ENCODE measurements at places on chromosomes 2 and 18. TPM values are rescaled to one million over a fixed set of nuclear protein-coding genes. Genes with fewer than 3 reads are reported as not detected.
A peak's percentile ranks its signal among the peaks of the same experiment; 100 is the strongest.

Gene SGO2
- 2.5 TPM for total RNA-seq

Gene NOP58
- 38.1 TPM for total RNA-seq

Gene NTSR2
- 1.9 TPM for total RNA-seq

Gene CRACDL
- total RNA-seq: 0.33 TPM

Gene ZNF396
- 0.61 TPM for total RNA-seq

Gene ZNF2
- 7.3 TPM for total RNA-seq

Gene IL1R2
- total RNA-seq: 12.0 TPM

Gene ALKAL2
- 59.0 TPM for total RNA-seq

Gene IL1F10
- total RNA-seq: not detected

Gene MBP
- 15.7 TPM for total RNA-seq

- peaks cover 19% of the 10 kb centered on the region for H3K4me1 ChIP-seq
- no peaks in the 10 kb centered on the region for H3K36me3 ChIP-seq
- H3K4me3 ChIP-seq: no peak overlapping the region
- no peaks in the 10 kb centered on the region for H3K27me3 ChIP-seq
These were observed 200.5 kb downstream of the TNS1 start for GRCh38 chr2:217802266-217802665.

DNA sequence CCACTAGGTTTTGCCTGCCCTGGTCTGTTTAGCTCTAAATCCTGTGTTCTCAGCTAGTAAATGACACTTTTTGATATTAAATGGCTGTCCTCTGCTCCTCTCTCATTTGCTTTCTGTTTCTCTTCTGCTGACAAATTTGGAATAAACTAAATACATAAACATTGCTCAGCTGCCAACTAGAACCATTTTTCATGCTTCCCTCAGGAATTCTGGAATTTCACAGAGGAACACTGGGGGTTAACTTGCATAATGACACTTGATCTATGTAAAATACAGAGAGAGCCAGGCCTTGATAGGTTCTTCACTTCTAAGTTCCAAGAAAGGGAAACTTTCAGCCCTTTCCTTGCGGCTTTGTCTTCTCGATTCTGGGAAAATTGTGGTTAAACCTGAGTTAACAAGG is 450.6 kb upstream of the ST6GAL2 start:
- H3K36me3 ChIP-seq: no peaks in the 10 kb centered on the region
- no peaks in the 10 kb centered on the region for H3K27me3 ChIP-seq
- H3K4me3 ChIP-seq: no peak overlapping the region
- no peak overlapping the region for H3K27ac ChIP-seq

DNA sequence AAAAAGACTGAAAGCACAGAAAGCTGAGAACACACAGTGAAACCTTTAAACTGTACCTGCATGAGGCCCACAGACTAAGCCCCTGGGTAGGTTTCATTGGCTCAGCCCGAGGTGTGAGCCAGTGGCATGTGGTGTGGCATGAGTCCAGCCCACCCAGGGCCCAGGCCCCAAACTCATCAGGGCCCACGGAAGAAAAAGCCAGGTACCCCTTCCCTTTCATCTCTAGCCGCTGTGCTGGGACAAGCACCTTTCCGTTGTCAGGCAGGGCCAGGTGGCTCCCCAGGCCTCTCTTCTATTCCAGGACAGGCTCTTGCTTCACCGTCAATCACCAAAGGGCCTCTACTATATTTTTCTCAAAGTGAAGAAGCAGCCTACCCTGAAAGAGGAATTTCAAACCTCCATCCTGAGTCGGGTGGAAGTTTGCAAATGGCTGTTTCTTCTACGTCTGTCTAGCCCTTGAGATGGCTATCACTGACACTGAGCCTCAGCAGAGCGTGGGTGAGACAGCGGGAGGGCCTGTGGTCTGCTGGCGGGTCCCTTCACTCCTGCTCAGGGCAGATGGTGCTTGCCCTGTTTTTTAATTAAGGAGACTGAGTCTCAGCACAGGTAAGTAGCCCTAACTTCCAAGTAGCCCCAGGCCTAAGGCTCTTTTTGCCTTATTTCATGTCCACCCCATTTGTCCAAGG is 8.6 kb downstream of the DNAJB2 start:
- DNase-seq: no peak
- H3K4me3 ChIP-seq: no peak overlapping the region
- no peaks in the 10 kb centered on the region for H3K4me1 ChIP-seq
- peak overlapping the region; percentile 26 for H3K27ac ChIP-seq

GRCh38 chr2:19799881-19800780 is 101.7 kb downstream of the TTC32 start:
- H3K27me3 ChIP-seq: no peaks in the 10 kb centered on the region
- no peak overlapping the region for H3K4me3 ChIP-seq
- no peak for DNase-seq
- H3K27ac ChIP-seq: no peak overlapping the region
- H3K36me3 ChIP-seq: no peaks in the 10 kb centered on the region

GRCh38 chr2:99598441-99598840 is 108.6 kb upstream of the REV1 start:
- H3K4me3 ChIP-seq: no peak overlapping the region
- no peaks in the 10 kb centered on the region for H3K36me3 ChIP-seq
- no peak overlapping the region for H3K27ac ChIP-seq

- H3K27ac ChIP-seq: no peak overlapping the region
- H3K4me1 ChIP-seq: no peaks in the 10 kb centered on the region
- H3K4me3 ChIP-seq: no peak overlapping the region
- H3K36me3 ChIP-seq: no peaks in the 10 kb centered on the region
These were observed 136.6 kb upstream of the RMP24 start for GRCh38 chr18:35835833-35836232.

- DNase-seq: no peak
- no peak overlapping the region for H3K27ac ChIP-seq
- H3K4me3 ChIP-seq: no peak overlapping the region
- no peaks in the 10 kb centered on the region for H3K4me1 ChIP-seq
- no peaks in the 10 kb centered on the region for H3K36me3 ChIP-seq
- no peaks in the 10 kb centered on the region for H3K27me3 ChIP-seq
These were observed 5.2 kb upstream of the RMC1 start for GRCh38 chr18:23498117-23498516.

- no peaks in the 10 kb centered on the region for H3K36me3 ChIP-seq
- H3K27ac ChIP-seq: no peak overlapping the region
- H3K4me3 ChIP-seq: no peak overlapping the region
- no peaks in the 10 kb centered on the region for H3K27me3 ChIP-seq
- no peaks in the 10 kb centered on the region for H3K4me1 ChIP-seq
- DNase-seq: peak; percentile 61
These were observed 6.8 kb downstream of the DNAJB2 start for GRCh38 chr2:219285894-219286425.

- no peaks in the 10 kb centered on the region for H3K4me1 ChIP-seq
- no peak for DNase-seq
- H3K36me3 ChIP-seq: no peaks in the 10 kb centered on the region
- H3K27ac ChIP-seq: no peak overlapping the region
- H3K4me3 ChIP-seq: no peak overlapping the region
These were observed 187.8 kb downstream of the FTCDNL1 start for GRCh38 chr2:199663157-199663556.

- H3K4me3 ChIP-seq: no peak overlapping the region
- no peak overlapping the region for H3K27ac ChIP-seq
- DNase-seq: no peak
- H3K4me1 ChIP-seq: no peaks in the 10 kb centered on the region
These were observed 150.5 kb downstream of the EN1 start for GRCh38 chr2:118696786-118697465.

DNA sequence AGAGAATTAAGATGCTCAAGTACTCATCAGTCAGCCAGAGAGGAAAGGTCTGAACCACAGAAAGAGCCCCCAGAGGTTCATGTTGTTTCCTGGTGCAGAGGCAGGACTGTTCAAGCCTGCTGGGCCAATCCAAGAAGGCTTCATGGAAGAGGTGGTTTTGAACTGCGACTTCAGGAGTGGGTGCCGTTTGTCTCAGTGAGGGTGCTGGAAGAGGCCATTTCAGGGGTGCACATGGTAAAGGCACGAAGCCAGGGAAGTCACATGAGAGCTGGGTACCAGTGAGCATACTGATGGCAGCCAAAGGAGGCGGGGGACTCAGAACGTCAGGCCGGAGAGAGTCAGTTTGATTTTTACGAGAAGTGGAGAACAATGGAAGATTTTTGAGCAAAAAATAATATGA is 55.5 kb downstream of the EMILIN2 start:
- H3K36me3 ChIP-seq: no peaks in the 10 kb centered on the region
- H3K27ac ChIP-seq: no peak overlapping the region
- DNase-seq: no peak
- H3K27me3 ChIP-seq: peaks cover 5% of the 10 kb centered on the region
- H3K4me1 ChIP-seq: peaks cover 7% of the 10 kb centered on the region

DNA sequence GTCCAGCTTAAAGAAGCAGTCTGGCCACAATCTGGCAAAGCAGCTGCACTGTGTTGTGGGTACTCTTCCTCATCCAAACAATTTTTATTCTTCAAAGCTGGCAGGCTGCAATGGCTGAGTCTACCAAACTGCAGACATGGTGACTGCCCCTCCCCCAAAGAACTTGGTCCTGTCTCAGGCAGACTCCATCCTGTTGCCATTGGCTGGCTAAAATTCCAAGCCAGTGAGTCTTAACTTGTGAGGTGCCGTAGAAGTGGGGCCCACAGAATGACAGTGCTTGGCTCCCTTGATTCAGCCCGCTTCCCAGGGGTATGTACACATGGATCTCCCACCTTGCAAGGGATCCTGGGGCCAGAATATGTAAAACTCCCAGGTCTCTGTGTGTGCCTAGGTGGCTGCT is 14.5 kb upstream of the NXPH2 start:
- H3K27me3 ChIP-seq: no peaks in the 10 kb centered on the region
- no peaks in the 10 kb centered on the region for H3K36me3 ChIP-seq
- no peak overlapping the region for H3K4me3 ChIP-seq
- DNase-seq: no peak
- H3K27ac ChIP-seq: no peak overlapping the region

GRCh38 chr2:109497911-109498870 is 115.6 kb downstream of the SEPTIN10 start:
- no peak overlapping the region for H3K27ac ChIP-seq
- no peaks in the 10 kb centered on the region for H3K4me1 ChIP-seq
- no peak for DNase-seq
- no peaks in the 10 kb centered on the region for H3K36me3 ChIP-seq
- H3K27me3 ChIP-seq: no peaks in the 10 kb centered on the region
- H3K4me3 ChIP-seq: no peak overlapping the region

DNA sequence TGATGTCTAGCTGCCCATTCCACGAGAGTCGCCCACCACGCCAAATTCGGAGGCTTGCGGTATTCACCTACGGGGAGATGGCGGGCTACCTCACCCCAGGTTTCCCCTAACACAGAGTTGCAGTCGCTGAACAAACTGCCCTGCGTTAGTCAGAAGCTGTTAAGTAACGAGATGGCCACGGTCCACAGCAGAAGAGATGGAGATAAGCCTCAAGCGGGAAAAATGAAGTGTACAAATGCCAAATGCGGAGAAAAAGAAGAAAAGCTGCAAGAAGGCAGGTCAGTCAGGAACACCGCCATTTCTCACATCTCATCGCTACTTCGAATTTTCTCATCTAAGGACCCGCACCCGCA is 425 bp downstream of the ASB3 start:
- peak overlapping the region; percentile 90 for H3K27ac ChIP-seq
- H3K27me3 ChIP-seq: no peaks in the 10 kb centered on the region
- H3K36me3 ChIP-seq: no peaks in the 10 kb centered on the region
- DNase-seq: peak; percentile 74
- peaks cover 22% of the 10 kb centered on the region for H3K4me1 ChIP-seq

DNA sequence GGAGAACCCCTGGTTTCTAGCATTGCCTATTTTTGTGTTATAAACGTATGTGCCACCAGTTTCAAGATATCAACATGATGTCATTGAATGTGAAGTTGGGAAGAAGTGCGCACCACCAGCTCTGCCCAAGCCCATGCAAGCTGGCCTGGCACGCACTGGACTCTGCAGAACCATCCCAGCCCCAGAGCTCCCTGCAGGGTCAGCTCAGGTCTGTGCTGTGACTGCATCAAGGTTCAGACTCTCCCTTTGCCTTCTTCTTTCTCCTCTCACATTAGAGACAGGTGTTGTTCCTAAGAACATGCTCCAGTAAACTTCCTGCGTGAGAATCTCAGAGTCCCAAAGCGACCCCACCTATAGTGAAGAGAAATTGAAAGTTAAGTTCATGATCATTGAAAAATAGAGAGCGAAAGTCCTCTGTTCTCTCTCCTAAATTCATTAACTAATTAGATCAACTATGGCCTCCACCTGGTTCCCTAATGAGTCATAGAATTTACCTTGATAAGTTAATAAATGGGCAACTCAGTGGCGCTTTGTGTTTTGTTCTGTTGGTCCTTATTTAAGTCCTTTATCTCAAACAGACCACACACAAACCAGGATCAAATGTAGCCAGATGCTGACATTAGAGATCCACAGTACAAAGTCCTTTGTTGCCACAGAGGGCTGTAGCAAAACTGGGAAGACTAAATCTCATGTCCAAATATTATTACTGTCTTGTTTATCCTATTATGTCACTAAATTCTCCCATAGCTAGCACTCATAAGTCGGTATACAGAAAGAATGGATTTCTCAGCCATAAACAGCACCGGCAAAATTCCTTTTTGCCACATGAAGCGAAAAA is 432.3 kb downstream of the STK39 start:
- H3K36me3 ChIP-seq: no peaks in the 10 kb centered on the region
- H3K4me1 ChIP-seq: no peaks in the 10 kb centered on the region
- no peak overlapping the region for H3K27ac ChIP-seq
- no peak overlapping the region for H3K4me3 ChIP-seq

GRCh38 chr2:45132551-45132950 is 123.3 kb upstream of the SIX2 start:
- DNase-seq: no peak
- H3K4me1 ChIP-seq: no peaks in the 10 kb centered on the region
- no peak overlapping the region for H3K4me3 ChIP-seq
- H3K27ac ChIP-seq: no peak overlapping the region
- no peaks in the 10 kb centered on the region for H3K27me3 ChIP-seq

DNA sequence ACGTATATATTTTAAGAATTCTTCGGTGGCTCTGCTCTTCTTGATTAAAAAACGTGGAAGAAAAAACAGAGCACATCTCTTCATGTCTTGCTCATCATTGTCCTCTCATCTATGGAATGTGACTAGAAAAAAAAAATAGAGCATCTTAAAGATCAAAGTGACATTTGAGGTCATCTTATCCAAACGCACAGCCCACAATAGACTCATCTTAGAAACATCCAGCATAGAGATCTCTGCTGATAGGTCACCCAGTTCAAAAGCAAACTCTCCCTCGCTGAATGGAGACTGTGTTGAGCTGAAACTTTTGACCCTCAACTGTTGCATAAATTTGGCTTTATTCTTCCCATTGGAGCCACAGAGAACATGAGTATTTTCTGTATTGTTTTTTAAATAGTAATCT is 65.2 kb downstream of the CMPK2 start:
- no peaks in the 10 kb centered on the region for H3K36me3 ChIP-seq
- H3K27ac ChIP-seq: no peak overlapping the region
- no peak for DNase-seq
- no peaks in the 10 kb centered on the region for H3K4me1 ChIP-seq

GRCh38 chr2:126874961-126875360 is 23.7 kb upstream of the TEX51 start:
- H3K27me3 ChIP-seq: no peaks in the 10 kb centered on the region
- DNase-seq: no peak
- no peaks in the 10 kb centered on the region for H3K4me1 ChIP-seq
- no peak overlapping the region for H3K4me3 ChIP-seq

GRCh38 chr2:75751360-75751759 is 40.6 kb upstream of the GCFC2 start:
- H3K4me1 ChIP-seq: no peaks in the 10 kb centered on the region
- H3K27me3 ChIP-seq: no peaks in the 10 kb centered on the region
- DNase-seq: no peak

- no peaks in the 10 kb centered on the region for H3K36me3 ChIP-seq
- DNase-seq: no peak
- H3K4me3 ChIP-seq: no peak overlapping the region
- no peaks in the 10 kb centered on the region for H3K4me1 ChIP-seq
- H3K27ac ChIP-seq: no peak overlapping the region
- no peaks in the 10 kb centered on the region for H3K27me3 ChIP-seq
These were observed 66.6 kb downstream of the MYOM1 start for GRCh38 chr18:3153107-3153704.

Data from adrenal gland (tissue), 19 donors.